ENCODE measurements at places on chromosomes 4 and X. TPM values are rescaled to one million over a fixed set of nuclear protein-coding genes. Genes with fewer than 3 reads are reported as not detected.

DNA sequence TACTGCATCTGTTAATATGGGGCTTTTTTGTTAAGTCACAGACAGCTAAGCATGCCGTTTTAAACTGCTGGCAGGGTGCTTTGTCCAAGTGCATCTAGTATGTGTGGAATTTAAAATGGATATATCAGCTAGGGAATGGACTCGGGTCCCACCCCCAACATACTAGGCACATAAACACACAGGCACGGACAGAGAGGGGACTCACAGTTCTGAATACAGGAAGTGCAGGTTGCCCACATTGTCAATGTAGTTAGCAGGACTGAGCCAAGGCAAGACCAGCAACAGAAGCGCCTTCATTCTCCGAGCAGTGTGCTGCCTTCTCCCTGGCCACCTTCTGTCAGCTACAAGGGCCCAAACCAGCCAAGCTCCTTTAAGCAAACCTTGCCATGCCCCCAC, 33.6 kb downstream of the LNX1 start:
- DNase-seq: no peak

- no peak for DNase-seq
Observed at GRCh38 chr4:77715414-77716290, 103.5 kb downstream of the CNOT6L start.

- no peak for DNase-seq
Observed at GRCh38 chrX:21528076-21528475, 130.1 kb downstream of the KLHL34 start.

DNA sequence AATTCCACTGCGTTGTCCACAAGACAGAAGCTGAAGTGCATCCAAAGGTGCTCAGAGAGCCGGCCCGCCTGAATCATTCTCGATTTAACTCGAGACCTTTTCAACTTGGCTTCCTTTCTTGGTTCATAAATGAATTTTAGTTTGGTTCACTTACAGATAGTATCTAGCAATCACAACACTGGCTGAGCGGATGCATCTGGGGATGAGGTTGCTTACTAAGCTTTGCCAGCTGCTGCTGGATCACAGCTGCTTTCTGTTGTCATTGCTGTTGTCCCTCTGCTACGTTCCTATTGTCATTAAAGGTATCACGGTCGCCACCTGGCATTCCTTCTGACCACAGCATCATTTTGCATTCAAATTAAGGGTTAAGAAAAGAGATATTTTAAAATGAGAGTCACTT, 115.5 kb downstream of the NFKB1 start:
- no peak for DNase-seq

- DNase-seq: no peak
Observed at GRCh38 chr4:67744561-67745283, 9.5 kb downstream of the GNRHR start.

DNA sequence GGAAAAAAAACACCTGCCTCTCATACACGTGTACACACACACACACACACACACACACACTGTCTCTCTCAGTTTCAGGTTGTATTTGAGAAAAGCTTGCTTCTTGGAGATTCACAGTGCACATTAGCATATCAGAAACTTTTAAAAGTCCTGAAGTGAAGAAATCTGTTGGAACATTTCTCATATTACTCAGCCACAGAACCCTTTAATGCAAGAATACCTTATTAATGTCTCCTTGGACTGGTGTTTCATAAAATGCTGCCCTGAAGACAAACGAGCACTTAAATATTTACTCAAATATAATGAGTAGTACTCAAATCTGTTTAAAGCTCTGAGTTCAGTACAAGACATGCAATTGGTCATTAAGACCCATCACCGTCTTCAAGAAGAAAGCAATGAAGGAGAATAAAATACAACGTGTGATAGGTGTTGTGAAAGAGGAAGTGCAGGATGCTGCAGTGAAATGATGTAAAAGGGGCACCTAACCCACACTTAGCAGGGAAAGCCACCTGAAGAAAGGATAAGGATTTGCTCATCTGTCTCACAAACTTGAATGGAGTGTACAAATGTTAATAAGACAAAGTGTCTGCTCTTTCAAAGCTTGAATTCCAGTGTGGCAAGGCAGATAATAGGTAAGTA, 57.0 kb downstream of the DCLK2 start:
- DNase-seq: no peak

Gene QRFPR
- 1.7 TPM for polyA plus RNA-seq

Gene ZXDA
- polyA plus RNA-seq: 2.3 TPM
